Activated CD4-positive, alpha-beta T cell treated with anti-CD3 and anti-CD28 coated beads, Interleukin-2, amount 10 ng/mL, durations not matched to agents 7 days and 5 days (primary cell): ENCODE measurements at places on chromosomes 4 and X. TPM values are rescaled to one million over a fixed set of nuclear protein-coding genes. Genes with fewer than 3 reads are reported as not detected.

The ZCCHC12 gene
- total RNA-seq = not detected

The PHKA1 gene
- 0.60 TPM for total RNA-seq

The RRAGB gene
- total RNA-seq = 6.6 TPM

DNA sequence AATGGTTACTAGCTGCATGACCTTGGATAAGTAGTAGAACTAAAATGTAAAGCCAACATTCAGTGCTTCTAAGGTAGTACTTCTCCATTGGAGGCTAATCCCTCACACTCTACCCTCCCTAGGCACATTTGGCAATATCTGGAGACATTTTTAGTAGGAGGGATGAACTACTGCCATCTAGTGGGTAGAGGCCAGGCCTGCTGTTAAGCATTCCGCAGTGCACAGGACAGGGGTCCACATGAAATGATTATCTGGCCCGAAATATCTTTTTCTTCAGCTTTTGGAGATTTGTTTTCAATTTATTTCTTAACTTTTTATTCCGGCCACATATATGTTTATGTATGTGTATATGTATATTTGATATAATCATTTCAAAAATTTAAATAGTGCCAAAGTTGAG, 36.0 kb upstream of the SPANXC start:
- no peak for DNase-seq

- no peak for DNase-seq
These were observed 76.6 kb downstream of the FBXW7 start for GRCh38 chr4:152459326-152459725.

GRCh38 chrX:139204898-139205667, 325.5 kb upstream of the F9 start:
- DNase-seq = no peak

GRCh38 chrX:115940888-115941332, 229.6 kb upstream of the AGTR2 start:
- DNase-seq = no peak

GRCh38 chr4:183888564-183888963, 16.5 kb upstream of the STOX2 start:
- no peak for DNase-seq
